ENCODE measurements at places on chromosomes 11 and 22. TPM values are rescaled to one million over a fixed set of nuclear protein-coding genes. Genes with fewer than 3 reads are reported as not detected.

NPTXR gene
- total RNA-seq, result 5.1 TPM

SEPTIN3 gene
- total RNA-seq, result 2.5 TPM

C11orf87 gene
- 0.09 TPM for total RNA-seq

DNA sequence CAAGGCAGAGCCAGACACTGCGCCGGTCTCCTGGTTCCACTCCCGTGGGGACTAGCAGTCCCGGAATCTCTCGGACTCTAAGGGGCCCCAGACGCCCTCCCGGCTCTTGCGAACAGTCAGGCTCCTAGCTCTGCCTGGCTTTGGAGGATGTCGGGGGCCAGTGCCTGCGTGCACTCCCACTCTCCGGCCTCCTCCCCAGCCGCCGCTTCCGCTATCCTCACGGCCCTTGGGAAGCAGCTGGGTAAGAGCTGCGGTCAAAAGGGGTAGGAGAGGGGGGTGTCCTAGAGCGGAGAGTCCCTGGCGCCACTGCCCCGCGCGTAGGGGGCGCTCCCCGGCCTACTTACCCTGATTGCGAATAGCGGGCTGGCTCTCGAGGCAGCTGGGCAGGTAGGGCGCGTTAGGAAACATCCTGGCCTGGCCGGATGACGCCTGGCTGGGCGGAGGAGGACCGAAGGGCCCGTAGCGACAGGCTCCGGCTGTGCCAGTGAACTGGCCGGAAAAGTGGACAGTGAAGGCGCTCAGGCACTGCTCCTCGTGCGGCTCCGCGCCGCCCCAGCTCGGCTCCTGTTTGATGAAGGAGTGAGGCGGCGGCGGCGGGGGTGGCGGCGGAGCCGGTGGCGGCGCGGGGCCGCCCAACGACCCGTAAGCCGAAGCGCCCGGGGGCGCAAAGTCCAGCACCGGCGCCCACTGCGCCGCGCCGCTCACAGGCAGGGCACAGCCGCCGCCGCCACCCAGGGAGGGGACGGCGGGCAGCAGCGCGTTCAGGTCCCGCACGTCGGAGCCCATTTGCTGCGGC lies 785 bp downstream of the WT1 start:
- H3K4me1 ChIP-seq, result peaks cover 28% of the 10 kb centered on the region
- no peak overlapping the region for H3K27ac ChIP-seq
- no peak for DNase-seq
- H3K4me3 ChIP-seq, result peak overlapping the region; percentile 33
- H3K36me3 ChIP-seq, result no peaks in the 10 kb centered on the region
- peaks cover 99% of the 10 kb centered on the region for H3K27me3 ChIP-seq

DNA sequence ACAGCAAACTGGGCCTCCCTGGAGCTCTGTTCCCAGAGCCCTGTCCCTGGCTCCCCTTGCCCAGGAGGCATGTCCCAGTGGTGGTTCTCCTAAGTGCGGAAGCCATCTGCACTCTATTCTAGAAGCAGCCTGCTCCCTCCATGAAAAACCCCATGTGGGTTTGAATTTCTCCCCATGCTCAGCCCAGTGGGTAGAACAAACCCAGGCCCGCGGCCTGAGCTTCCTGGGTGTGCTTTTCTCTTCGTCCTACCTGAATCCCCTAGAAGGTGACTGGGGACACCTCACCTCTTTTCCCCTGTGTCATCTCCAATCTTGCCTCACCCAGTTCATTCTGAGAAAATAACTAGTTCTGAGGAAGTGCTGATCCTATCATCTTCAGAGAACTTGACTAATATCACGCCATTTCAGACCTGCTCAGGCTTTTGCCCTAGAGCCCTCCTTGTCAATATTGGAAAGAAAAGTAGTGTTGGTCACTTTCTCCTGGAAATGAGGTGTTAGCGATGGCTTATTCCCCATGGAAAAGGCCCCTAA lies 15.9 kb downstream of the IL10RA start:
- peaks cover 48% of the 10 kb centered on the region for H3K4me1 ChIP-seq
- DNase-seq, result no peak
- peaks cover 16% of the 10 kb centered on the region for H3K36me3 ChIP-seq
- H3K4me3 ChIP-seq, result no peak overlapping the region
- peak overlapping the region; percentile 61 for H3K27ac ChIP-seq

DNA sequence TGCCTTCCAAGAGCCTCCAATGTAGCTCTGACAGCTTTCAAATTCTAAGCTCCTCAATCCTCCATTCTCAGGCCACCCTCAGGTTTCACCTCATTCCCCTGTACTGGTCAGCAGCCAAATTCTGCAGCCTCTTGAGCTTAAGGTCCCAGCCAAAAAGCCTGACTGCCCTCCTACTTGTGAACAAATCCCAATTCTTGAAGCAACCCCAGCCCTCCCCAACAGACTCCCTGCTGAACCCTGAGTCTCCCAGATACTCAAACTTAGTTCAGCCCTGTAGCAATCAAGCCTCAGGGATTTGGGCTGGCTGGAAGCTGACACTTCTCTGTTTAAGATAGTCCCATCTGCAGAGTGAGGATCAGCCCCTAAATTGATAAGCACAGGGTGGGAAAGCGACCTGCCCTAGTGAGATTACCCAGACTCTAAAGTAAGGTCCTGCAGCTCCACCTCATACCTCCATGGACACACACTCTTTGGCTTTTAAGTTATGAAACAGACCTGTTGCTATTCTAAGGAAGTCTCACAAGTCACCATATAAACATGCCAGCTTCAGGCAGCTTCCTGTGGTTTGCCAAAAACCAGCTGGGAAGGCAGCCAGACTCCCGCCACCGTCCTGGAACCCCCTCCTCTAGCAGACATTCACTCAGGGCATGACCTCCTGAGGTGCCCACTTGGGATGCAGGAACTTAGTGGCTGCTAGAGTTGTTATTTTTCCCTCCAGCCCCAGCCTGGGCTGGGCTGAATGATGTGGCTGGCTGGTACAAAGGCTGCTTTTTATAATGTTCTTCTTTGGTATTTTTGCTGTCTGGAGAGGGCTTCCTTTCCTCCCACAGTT lies 82.5 kb upstream of the PICALM start:
- H3K4me3 ChIP-seq, result no peak overlapping the region
- no peaks in the 10 kb centered on the region for H3K27me3 ChIP-seq

DNA sequence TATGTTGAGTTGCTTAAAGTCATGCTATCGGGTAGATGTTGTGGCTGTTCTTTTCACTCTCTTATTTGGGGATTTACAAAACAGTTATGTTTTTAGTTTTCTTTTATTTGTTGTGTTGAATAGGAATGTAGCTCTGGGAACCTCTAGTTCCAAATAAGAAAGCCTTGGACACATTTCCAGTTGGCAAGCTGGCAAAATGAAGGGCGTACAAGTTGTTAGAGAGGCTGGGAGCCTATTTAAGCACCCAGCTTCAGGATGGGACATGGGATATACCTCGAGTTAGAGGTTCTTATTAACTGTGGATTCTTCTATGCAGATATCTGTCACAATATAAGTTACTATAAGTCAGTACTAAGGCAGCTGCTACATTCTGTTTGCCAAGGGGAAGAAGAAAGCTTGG lies 22.8 kb downstream of the PPARA start:
- H3K27me3 ChIP-seq, result no peaks in the 10 kb centered on the region
- H3K36me3 ChIP-seq, result no peaks in the 10 kb centered on the region
- DNase-seq, result no peak
- peaks cover 16% of the 10 kb centered on the region for H3K4me1 ChIP-seq

DNA sequence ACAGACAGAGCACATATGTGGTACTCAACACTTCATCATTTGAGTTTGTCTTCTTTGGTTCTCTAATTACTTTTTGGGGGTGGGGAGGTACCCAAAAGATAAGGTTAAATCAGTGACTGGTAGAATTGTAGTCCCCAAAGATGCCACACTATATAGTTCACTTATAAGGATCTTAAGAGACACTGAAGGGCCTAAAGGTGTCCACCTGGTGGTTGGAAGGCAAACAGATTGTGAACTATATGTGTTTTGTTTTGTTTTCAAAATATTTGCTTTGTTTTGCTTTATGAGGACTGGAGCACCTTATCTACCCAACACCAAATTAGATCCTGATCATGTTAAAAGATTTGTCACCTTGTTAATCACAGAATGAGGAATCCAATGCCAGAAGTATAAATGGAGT lies 136.1 kb downstream of the DCDC1 start:
- no peak overlapping the region for H3K27ac ChIP-seq
- DNase-seq, result no peak
- H3K4me1 ChIP-seq, result no peaks in the 10 kb centered on the region
- no peak overlapping the region for H3K4me3 ChIP-seq
- no peaks in the 10 kb centered on the region for H3K27me3 ChIP-seq
- H3K36me3 ChIP-seq, result no peaks in the 10 kb centered on the region

DNA sequence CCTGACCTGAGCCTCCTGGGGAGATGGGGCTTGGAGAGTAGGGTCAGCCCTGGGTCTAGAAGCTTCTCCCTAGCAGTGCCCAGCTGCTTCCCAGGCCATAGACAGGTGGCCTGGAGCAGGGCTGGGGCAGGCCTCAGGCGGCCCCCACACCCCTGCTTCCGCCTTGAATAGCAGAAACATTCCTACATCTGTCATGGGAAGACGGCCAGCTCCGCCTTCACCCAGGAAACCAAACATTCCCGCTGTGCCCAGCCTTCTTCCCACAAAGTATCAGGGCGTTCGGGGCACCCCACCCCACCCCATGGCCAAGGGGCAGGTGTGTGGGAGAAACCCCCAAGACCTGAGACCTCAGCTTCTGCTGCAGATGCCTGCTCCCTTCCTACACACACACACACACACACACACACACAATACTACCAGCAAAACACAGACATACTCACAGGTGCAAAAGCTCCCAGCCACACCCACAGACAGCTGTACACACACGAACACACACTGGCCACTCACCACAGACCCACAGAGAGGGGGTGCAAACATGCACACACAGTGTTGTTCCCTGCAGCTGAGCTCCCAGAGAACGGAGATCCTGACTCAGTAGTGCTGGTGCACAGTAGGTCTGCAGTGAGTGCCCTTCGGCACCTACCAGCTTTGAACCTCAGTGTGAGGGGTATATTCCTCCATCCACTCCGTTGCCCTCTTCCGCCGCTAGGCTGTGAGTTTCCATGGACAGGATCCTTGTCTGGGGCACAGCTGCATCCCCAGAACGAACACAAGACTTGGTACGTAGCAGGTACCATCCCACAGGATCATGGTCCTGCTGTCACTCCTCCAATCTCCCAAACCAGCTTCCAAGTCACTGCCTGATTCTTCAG lies 37.4 kb downstream of the PDGFB start:
- no peak overlapping the region for H3K27ac ChIP-seq
- H3K4me1 ChIP-seq, result peaks cover 9% of the 10 kb centered on the region
- H3K27me3 ChIP-seq, result no peaks in the 10 kb centered on the region

GRCh38 chr11:1928891-1929541 lies 9.5 kb downstream of the TNNT3 start:
- H3K36me3 ChIP-seq, result no peaks in the 10 kb centered on the region
- H3K4me1 ChIP-seq, result no peaks in the 10 kb centered on the region
- no peak overlapping the region for H3K4me3 ChIP-seq
- no peak for DNase-seq

GRCh38 chr22:29717789-29718188 lies 2.0 kb upstream of the CABP7 start:
- H3K4me1 ChIP-seq, result peaks cover 3% of the 10 kb centered on the region
- H3K4me3 ChIP-seq, result no peak overlapping the region
- no peaks in the 10 kb centered on the region for H3K36me3 ChIP-seq
- peaks cover 68% of the 10 kb centered on the region for H3K27me3 ChIP-seq

DNA sequence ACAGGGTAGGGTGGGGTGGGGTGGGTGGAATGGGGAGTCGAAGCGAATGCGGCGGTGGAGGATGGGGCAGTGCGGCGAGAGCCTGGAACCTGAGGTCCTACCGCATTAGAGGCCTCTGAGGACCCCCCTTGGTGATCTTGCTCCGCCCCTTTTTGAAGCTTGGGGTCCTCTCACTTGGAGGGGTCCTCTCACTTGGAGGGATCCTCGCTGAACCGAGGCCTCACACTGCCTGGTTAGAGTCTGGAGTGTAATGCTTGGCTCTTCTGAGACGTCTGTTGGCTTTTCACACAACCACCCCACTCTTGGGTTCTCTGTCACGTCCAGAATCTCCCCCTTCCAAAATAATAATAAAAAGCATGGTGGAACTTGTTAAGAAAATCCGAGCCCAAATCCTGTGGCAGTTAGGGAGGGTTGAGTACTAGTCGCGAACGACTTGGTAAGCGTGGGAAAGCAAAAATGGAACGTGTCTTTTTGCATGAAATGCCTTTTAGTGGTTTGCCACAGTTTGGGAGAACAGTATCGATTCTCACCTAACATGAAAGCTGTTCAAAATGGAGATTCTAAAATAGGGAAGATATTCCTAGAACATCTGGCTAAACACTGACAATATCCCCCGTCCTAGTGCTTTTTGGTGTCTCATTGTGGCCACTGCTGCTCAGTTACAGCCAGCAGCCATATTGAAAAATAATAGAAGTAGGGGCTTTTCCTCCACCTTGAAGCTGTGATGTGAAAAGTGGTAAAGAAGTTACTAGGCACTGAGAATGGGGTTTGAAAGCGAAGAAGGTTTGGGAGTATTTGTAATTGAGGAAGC lies 822 bp downstream of the RBX1 start:
- no peaks in the 10 kb centered on the region for H3K27me3 ChIP-seq
- H3K4me3 ChIP-seq, result peak overlapping the region; percentile 62
- peak overlapping the region; percentile 98 for H3K27ac ChIP-seq
- H3K36me3 ChIP-seq, result peaks cover 38% of the 10 kb centered on the region

GRCh38 chr22:42961810-42962209 lies 53.1 kb downstream of the PACSIN2 start:
- H3K27me3 ChIP-seq, result no peaks in the 10 kb centered on the region
- no peaks in the 10 kb centered on the region for H3K36me3 ChIP-seq
- peaks cover 74% of the 10 kb centered on the region for H3K4me1 ChIP-seq
- no peak overlapping the region for H3K4me3 ChIP-seq
- H3K27ac ChIP-seq, result peak overlapping the region; percentile 80

DNA sequence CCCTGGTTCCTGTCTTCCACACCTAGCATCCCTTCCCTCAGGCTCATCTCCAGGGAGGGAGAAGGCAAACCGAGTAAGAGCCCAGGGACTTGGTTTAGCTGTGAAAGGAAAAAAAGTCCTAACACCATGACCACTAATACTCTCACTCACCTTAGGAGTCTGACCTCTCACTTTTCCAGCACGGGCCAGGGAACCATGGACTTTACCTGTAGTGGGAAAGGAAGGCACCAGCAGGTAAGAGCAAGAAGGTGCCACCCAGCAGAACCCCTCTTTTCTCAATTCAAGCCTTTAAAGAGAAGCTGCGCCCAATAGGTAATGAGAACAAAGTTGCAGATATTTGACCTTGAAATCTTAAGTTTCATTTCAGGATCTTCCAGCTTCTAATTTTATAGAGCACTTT lies 1.1 kb downstream of the FAU start:
- DNase-seq, result no peak
- H3K27me3 ChIP-seq, result no peaks in the 10 kb centered on the region
- H3K4me3 ChIP-seq, result peak overlapping the region; percentile 84

Measured in lower lobe of right lung (tissue), 2 donors.